ENCODE measurements at places on chromosomes 7 and 10. TPM values are rescaled to one million over a fixed set of nuclear protein-coding genes. Genes with fewer than 3 reads are reported as not detected.

Gene DIP2C
- 30.1 TPM for total RNA-seq

Gene OR9A2
- not detected for total RNA-seq

Gene PPP1R9A
- total RNA-seq, result 37.1 TPM

Gene C10orf53
- total RNA-seq, result not detected

Gene GFRA1
- total RNA-seq, result 83.2 TPM

Gene HSPA12A
- total RNA-seq, result 15.2 TPM

Gene GHRHR
- not detected for total RNA-seq

Gene DTX2
- 32.1 TPM for total RNA-seq

Gene KCND2
- not detected for total RNA-seq

Gene SCART1
- 5.9 TPM for total RNA-seq

Gene ACSL5
- 14.3 TPM for total RNA-seq

DNA sequence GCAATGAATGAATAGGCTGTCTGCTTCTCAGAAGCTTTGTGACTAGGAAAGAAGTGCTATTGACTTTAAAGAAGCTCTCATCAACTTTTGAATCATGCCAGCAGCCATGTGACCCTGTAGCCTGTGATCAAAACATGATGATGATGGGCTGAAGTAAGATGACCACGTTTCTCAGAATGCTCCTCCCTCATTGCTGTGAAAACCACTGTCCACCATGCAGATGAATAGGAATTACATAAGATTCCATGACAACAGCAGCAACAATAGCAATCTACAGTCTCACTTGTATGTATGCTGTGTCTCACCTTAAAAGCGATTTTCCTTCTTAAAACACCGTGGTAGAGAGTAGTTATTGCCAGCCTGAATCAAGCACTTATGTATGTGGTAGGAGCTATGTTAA, 228.4 kb downstream of the TRIL start:
- DNase-seq, result no peak

DNA sequence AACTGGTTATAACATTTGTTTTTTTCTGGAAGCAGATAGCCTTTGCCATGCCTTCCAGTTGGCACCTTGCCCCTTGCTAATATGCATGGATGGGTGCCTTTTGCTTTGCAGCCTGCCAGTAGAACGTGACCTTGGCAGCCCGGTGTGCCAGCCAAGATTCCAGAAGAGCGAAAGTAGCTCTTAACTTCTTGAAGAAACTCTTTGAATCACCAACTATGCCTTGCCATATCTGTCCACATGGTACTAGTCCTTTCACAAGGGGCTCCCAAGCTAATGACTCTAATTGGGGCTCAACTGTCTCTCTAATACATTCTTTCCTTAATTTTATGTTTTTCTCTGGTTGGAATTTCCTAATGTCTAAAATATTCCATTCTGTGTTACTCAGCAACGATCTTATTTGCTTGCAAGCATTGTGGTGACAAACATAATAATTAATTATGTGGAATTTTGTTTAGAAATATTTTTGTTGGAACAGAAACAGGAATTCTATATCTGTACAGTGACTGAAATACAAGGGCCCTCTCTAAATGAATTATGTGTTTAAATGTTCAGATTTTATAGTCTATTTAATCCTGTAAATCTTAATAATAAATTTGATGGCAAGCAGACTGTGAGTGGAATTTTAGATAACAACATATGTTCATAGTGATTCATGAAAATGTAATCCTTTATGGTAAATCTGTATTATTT, 45.8 kb downstream of the HDAC9 start:
- DNase-seq, result peak; percentile 56

- peak; percentile 64 for DNase-seq
These were observed 870 bp downstream of the ANK3 start for GRCh38 chr10:60388709-60389301.

DNA sequence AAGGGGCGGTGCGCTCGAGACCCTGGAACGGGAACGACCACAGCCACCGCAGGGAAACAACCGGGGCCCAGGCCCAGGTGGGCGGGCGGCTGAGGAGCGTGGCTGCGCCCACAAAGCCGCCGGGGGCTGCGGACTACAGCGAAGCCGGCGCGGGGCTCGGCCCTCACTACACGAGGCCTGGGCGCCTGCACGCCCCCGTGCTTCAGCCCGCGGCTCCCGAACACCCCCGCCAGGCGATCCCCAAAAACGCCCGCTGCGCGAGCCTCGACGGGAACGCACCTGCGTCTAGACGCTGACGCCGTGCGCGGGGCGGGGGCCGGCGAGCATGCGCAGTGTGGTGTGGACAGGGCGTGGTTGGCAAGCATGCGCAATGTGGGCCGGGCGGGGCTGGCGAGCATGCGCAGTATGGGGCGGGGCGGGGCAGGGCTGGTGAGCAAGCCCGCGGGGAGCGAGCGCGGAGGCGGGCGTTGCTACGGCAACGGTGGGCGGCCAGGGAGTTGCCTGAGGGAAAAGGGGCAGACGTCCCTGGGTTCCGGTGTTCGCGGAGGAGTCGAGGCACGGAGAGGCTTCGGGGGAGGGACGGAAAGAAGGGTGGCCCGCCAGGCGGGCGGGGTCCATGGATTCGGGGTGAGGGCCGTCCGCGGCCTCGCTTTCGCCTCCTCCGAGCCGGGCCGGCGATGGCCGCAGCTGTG, at the start of gene RNF32:
Gene RNF32, plus strand, starts transcription at position 518 of the 692 bp plus-strand sequence. CDS start 3,104 bp downstream, outside the sequence.
- peak; percentile 98 for DNase-seq

DNA sequence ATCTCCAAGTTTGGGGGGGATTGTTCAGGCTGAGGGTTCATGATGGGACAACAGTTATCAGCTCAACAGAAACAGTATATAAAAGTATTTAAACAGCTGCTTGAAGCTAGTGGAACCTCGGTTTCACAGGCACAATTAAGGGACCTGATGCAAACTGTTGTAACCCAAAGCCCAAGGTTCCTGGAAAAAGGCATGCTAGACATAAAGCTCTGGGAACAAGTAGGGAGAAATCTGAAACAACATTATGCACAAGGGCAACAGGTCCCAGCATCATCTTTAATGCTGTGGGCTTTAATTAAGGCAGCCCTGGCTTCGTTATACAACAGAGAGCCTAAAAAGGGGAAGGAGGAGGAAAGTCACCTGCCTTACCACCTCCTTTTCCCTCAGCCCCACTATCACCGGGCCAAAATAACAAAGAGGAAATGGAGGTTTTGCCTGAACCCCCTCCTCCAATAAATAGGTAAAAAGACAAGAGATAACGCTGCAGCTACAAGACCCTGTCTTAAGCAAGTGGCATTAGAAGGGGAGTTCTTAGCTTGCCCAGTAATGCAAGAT, 83.2 kb upstream of the GPR22 start:
- DNase-seq, result no peak

DNA sequence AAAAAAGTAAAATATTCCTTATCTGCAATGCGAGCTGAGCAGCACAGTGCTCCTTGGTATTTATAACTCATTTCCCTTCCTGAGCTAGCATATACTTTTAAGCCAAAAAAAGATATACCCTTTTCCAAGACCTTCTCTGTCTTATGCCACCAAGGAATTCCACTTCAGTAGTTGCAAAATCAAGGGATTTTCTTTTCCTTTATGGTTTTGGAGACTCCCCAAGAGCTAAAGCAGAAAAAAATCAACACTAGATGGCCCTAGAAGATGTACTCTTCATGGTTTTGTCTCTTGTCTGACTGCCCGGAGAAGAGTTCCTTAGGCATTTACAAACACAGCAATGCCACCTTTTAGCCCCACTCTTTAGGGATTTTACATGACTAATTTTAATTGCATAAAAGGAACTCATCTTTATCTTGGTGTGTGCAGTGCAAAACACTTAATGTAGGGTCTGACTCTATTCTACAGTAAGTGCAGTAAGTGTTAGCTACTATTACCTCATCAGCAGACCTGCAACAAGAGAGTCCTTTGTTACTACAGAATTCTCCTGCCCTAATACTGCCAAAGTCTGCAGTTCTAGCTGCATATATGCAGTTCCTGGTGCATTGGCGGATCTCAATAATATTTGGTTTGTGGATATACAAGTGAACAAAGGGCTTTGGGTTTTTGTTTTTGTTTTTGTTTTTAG, 443.3 kb downstream of the GFRA1 start:
- no peak for DNase-seq

- no peak for DNase-seq
These were observed 176.4 kb downstream of the AHR start for GRCh38 chr7:17474724-17475344.

DNA sequence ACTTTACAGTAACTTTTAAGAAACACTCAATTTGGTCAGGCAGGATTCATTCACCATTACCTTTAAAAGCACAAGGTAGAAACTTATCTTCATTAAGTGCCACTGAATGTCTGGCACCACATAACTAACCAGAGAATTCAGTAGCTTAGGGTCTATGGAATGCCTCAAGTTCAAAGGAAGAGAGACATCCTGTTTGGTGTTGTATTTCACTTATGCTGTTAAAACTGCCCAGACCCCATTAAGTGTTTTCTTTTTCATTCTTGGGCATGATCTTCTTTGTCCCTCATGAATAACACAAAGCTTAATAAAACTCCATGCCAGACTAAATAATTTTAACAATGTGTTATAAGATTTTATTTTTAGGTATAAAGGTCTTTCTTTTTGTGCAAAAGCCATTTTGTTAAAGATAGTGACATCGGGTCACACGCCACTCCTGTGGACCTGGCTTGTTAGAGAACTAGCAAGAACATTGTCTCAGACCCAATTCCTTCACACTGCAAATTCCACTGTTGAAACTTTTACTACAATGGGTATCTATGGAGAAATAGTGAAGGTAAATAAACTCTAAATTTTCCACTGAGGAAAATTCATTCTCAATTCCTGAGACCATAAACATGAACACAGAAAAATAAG, 221.0 kb downstream of the TWIST1 start:
- DNase-seq, result no peak

- no peak for DNase-seq
These were observed 46.1 kb upstream of the FMC1 start for GRCh38 chr7:139294951-139295575.

- peak; percentile 80 for DNase-seq
These were observed 12.1 kb upstream of the SHH start for GRCh38 chr7:155824227-155824886.

- peak; percentile 4 for DNase-seq
These were observed 51.8 kb downstream of the ANLN start for GRCh38 chr7:36441344-36442022.

GRCh38 chr10:132883391-132883881, 58.9 kb downstream of the CFAP46 start:
- no peak for DNase-seq

DNA sequence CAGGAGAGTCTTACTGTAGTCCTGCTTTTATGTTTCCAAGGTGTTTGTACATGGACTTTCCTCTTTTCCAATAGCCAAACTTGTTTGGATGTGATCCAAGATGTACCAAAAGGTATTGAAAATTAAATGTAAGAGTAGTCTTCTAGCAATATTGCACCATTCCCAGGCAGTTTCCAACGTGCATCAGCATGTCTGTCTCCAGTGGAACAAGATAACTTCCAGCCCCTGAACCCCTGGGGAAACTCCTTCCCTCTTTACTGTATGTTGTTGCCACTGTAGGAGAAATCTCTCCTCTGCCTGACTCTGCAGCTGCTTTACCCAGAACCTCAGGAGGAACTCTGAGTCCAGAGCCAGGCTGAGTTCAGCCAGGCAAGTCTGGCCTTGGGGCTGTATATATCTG, 18.5 kb downstream of the ARMC10 start:
- no peak for DNase-seq

GRCh38 chr10:124586142-124586541, 124.5 kb downstream of the LHPP start:
- DNase-seq, result no peak

DNA sequence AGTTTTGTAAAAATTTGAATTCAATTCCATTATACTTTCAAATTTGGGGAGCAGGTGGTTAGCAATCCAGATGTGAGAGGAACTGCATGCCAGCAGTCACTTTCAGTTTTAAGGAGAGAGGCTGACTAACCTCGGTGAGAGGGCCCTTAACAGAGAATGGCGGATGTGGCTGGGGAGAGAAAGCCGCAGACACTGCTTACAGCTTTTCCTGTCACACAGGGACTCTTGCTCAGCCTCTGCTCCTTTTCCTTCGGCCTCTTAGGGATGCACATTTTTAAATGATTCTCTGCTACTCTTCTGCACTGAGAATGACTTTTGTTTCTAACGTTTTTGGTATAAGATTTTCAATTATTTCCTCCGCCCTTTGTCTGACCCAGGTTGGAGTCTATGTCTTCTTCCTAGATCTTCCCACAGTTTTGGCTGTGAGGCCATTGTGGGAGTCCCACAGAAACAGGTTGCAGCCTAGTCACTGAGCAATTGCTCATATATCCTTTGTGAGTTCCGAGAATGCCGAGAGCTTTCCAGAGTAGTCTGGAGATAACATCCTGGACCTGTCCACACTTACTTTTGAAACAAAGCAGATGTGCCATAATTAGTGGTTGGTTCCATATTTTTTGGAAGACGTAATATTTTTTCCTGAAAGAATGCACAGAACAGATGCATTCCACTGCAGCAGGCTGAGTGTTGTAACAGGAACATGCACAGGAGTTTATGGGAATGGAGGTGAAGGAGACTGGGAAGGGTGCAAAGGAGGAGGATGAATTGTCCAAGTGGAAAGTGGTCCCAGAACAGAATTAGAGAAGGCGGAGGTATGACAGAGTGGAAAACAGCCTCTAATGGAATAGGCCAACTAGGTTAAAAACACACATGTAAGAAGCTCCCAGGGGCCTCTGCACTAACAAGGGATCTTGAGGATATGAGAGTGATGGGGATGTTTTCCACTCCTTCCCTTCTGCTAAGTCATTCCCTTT, 168.0 kb upstream of the ZNF32 start:
- DNase-seq, result peak; percentile 69

- no peak for DNase-seq
These were observed 39.5 kb downstream of the PRPS1L1 start for GRCh38 chr7:17988141-17988540.

GRCh38 chr10:78702876-78703275, 365.9 kb upstream of the ZMIZ1 start:
- DNase-seq, result no peak

All from stomach (tissue), 19 donors.